ENCODE measurements at places on chromosomes 11 and 22. TPM values are rescaled to one million over a fixed set of nuclear protein-coding genes. Genes with fewer than 3 reads are reported as not detected.

KCNJ5 gene
- 3.6 TPM for polyA plus RNA-seq

GRCh38 chr11:102241026-102241425 lies 76.3 kb upstream of the BIRC3 start:
- no peak for DNase-seq

PRPF19 gene
- polyA plus RNA-seq, result 127 TPM

GRCh38 chr22:17265649-17266248 lies 46.5 kb upstream of the ADA2 start:
- no peak for DNase-seq

DNA sequence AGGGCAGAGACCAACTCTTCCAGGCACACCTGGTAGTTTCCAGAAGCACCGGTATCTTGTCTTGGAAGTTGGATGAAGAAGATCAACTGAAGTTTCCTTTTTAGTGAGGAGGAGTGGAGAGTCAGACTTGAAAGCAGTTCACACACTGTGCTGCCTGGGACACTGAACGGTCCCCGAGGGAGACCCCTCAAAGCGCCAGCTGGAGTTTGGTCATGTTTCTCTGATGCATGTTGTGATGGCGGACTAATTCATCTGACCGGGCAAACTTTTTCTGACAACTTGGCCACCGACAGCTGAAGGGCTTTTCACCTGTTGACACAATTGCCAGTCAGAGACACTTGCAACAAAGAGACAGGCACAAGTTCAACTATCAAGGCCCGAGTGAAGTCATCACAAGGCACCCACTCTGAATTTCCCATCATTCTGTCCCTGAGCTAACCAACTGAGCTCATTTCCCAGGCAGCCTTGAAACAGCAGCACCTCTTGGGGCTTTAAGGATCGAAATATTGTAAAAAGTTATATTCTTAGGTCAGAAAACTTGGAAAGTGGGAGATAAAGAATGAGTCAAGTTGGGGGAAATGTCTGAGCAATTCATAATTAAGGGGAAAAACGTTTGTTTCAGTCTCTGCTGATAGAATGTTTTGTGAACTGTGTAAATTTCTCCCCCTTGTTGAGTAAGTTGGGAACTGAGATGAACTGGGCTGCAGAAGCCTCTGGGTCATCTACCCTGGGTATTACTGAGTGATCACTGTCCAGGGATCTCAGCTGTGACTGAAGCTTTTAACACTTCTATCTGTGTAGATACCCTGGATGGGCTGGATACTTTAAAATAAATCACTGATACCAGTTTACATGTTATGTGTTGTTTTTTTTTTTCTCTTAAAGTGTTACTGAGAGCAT lies 46.2 kb downstream of the WT1 start:
- no peak for DNase-seq

GRCh38 chr22:48099671-48100070 lies 1337.2 kb downstream of the TBC1D22A start:
- DNase-seq, result no peak

DNA sequence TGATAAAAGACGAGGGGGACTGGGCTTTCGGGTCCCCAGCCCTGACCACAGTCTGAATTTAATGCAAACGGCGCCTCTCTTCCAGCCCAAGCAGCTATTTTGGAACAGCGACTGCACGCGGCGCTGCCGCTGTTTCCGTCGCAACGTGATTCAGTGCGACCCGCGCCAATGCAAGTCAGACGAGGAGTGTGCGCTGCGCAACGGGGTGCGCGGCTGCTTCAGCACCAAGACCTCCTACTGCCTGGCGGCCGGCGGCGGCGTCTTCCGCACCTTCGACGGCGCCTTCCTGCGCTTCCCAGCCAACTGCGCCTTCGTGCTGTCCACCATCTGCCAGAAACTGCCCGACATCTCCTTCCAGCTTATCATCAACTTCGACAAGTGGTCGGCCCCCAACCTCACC lies 56.7 kb downstream of the TECTA start:
- no peak for DNase-seq

DNA sequence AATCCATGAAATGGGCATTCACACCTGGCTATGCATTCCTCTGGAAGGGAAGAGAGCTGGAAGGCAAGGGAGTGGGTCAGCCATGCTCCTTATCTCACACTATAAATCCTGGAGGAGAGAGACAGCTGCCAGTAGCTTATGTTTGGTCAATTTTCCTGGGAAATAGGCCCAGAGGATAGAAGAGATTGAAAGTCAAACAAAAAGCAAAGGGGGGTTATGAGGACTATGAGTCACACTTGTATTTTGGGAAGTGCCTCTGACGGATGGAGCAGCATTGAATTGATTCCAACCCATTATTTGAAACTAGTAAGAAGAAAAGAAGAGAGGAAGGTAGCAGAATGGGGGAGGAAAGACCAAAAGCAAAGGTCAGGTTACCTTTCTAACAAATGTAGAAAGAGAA lies 25.0 kb downstream of the SNX19 start:
- DNase-seq, result no peak

DNA sequence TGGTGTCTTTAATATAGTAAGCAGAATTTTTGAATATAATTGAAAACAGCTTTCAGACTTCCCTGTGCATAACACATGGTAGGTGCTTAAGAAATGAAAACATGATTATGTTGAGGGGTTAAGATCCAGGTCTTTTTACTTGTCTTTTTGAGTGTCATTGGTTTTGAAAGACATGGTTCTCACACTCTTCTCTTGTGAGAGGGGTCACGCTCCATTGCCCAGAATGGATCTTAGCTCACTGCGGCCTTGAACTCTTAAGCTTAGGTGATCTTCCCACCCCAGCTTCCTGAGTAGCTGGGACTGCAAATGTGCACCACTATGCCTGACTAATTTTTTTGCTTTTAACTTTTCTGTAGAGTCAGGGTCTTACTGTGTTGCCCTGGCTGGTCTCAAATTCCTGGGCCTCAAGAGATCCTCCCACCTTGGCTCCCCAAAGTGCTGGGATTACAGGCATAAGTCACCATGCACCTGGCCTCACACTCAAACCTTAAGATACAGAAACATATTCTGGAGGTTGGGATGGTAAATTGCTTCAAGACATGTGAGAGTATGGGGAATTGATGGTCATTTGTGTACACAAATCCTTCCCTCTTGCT lies 1.4 kb downstream of the SPCS2 start:
- peak; percentile 4 for DNase-seq
